Stimulated activated CD4-positive, alpha-beta T cell treated with anti-CD3 and anti-CD28 coated beads, Interleukin-1b, Interleukin-23, amount 100 ng/mL, for 48 hours (primary cell): ENCODE measurements at places on chromosomes 3 and 15.

DNA sequence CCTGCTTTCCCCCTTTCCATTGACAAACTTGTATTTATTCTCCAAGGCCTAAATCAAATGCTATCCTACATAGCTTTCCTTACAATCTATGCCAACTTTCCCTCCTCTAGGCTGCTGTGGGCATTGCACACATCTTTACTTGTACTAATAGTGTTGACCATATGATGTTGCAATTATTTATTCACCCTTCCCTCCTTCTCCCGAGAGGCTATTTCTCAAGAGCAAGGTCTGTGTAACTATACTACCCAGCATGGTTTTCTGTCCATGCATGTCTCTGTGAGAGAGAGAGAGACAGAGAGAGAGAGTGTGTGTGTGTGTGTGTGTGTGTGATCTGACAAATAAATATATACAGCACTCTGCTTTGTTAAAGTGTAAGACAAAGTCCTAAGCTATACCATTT is 63.8 kb downstream of the GTPBP8 start:
- no peak for DNase-seq

DNA sequence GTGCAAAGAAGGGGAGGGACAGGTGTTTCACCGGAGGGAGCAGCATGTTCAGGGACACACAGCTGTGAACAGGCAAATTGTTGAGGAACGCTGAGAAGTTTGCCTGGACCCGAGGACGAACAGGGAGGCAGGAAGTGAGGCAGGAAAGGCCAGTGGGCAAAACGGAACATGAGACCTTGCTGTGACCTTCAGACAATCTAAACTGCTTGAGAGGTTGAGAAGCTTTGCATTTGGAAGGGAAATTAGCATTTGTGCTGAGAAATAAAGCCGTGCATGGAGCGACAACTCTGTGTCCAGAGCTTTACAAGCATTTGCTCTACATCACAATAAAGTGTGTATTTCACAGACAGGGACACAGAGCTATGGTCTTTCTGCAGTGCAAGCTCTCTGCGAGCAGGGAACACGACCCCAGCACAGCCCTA is 47.9 kb downstream of the CDC25A start:
- no peak for DNase-seq

DNA sequence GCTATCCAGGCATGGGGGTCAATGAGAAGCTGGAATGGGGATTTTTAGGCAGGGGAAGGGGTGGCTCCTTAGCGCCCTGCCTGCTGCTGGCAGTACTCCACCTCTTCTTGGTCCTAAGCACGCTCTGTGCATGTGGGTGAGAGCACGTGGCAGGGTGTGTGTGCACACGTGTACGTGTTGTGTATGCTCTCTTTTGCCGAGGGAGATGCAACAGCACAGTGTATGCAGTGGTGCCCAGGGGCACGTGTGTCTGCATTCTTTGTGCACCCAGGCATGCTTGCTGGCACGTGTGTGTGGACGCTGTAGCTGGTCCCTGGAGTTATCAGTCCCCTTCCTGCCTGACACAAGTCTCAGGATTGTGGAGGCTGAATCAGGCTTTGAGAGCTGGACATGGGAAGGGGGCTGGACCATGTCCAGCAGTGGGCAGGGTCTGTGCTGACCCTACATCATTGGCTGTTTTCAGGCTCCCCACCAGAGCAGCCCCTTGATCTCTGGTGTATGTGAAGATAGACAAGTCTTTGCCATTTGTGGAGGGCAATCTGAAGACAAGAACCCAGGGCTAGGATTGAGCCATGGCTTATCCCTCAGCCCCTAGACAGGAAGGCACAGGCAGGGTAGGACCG is 1.9 kb upstream of the CAMKV start:
- DNase-seq = no peak

DNA sequence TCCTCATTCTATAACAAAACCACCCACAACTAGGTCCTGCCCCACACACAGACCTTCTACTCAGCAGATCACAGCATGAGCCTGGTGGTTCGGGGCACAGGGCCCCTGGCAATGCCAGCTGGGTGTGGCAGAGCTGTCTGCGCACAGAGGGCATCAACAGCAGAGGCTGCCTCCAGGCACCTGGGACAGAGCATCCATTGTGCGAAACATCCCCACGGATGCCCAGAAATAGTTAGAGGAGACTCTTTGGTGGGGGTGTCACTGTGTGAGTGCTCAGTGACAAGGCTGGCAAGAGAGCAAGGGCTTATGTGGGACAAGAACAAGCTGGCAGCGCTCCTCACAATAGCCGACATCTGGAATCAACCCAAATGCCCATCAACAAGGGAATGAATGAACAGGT is 487.4 kb upstream of the PROK2 start:
- DNase-seq = no peak

DNA sequence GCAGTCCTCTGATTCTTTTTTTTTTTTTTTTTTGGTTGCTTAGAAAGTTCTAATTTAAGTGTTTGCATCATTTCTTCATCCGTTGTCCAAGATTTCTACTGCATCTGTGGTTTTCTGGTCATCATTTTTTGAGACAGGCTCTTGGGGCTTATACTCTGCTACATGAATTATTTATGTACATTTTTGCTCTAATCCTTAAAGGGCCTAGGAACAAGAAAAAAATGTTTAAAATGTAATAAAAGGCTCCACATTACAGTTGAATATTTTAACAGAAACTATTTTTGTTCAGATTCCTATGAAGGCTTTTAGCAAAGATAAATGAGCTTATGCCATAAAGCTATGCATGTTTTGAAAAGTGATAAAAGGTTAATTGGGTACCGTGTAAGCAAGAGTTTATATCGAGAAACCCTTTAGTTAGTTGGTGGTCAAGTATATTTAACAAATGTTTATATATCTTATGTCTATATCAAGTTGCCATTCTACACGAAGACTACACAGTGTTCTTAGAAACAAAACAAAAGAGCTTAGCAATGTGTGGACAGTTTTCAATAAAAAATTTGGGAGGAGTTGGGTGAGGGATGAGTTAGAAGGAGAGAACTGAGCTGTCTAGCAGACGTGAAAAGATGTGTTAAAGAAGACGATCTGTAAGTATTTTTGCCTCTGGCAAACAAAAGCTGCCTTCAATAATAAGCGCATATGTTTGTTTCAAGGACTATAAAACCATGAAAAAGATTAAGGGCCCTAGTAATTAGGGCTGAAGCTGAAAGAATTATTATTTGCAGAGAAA is 563.6 kb upstream of the NAALADL2 start:
- DNase-seq = no peak

DNA sequence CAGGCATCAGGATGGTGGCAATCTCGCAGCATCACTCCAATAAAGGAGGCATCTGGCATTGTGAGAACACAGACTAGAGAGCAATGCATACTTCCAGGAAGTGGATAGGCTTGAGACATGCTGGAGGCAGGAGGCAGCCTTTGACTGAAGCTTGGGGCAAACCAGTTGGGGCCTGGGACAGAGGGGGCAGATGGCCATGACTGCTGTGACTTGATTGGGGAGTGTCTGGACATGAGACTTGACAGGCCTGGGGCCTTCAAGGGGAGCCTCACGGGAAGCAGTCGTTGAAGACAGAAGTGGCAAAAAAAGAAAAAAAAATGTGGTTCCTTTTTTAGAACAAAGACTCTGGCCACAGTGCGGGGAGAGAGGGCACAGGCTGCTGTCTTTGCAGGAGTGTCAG is 44.7 kb upstream of the CHRNA7 start:
- DNase-seq = no peak

DNA sequence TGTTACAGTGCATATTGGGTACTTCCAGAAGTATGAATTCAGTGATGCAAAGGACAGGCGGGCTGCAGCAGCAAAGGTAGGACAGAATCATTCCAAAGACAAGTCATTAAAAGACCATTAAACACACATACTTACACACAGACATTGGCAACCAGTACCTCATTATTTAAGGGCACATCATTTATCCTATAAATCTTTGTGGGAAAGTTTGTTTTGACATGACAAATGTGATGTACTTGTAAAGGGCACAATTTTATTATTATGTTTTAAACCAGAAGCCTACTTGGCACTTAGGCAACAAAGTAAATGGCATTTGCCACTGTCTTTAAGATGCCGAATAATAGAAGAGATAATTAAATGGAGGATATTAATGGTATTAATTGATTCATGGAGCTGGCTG is 22.7 kb downstream of the ARIH1 start:
- no peak for DNase-seq

DNA sequence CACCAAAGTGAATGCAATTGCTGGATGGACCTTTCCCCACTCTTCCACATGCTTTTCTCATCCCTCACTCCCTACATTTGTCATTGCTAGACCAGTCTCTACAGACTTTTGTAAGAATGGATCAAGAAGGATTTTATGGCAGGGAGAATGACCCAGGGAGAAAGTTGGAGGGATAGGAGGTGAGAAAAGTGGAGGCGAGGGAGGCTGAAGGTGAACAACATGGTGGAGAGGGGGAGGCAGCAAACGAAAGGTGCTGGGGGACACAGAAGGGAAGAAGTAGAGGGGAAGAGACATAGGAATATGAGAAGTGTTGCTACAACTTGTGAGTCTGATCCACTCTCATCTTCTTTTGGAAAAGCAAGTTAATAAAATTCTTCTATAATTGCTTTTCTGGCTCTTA is 24.4 kb upstream of the RTP1 start:
- no peak for DNase-seq

DNA sequence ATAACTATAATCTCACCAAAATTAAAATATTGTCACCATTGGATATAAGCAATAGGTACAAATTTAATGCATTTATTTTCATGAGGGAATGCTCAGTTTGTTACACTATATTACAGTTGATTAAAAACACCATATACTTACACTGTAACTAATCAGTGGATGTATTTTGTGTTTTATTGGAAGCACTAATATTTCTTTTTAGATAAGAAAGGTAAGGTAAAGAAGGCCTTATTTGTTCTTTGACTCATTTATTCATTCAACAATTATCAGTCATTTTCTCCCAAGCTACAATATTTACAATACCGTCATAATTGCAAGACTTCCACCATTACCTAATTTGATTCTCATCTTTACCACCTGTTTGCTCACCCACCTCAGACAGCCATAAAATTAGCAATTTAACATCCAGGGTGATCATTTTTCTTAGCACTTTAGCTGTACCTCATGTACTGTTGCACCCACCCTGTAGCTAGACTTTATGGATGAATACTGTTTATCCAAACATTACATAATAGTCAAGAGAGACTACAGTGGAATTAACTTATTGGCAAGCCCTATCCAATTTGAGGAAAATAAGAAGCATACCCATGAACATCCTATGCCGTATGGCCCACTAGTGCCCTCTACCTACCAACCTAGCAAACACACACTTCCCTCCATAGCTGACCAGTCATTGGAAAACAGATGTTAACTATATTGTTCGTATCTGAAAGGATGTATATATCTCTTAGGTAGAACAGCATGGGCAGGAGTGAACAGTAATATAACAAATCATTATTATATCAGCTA is 229.6 kb downstream of the BBX start:
- no peak for DNase-seq

DNA sequence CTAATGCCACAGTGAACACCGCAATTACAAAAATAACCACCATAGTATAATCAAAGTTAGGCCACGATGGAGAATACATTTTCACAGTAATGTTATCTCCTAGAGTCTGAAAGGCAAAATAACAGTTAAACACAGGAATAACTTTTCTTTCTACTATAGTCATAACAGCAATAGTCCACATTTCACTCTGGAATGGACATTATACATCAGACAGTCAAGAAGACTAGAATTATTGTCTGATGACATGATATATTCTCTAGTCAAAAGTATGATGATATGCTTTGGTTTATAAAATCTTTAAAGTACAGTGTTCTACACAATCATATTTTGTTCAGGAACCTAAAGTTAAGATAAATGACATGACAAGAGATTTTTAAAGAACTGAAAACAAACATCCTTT is 18.0 kb downstream of the SPPL2A start:
- DNase-seq = no peak

GRCh38 chr15:33171202-33171601 is 23.3 kb downstream of the FMN1 start:
- DNase-seq = no peak

GRCh38 chr15:59380902-59381610 is 8.4 kb upstream of the MYO1E start:
- no peak for DNase-seq

DNA sequence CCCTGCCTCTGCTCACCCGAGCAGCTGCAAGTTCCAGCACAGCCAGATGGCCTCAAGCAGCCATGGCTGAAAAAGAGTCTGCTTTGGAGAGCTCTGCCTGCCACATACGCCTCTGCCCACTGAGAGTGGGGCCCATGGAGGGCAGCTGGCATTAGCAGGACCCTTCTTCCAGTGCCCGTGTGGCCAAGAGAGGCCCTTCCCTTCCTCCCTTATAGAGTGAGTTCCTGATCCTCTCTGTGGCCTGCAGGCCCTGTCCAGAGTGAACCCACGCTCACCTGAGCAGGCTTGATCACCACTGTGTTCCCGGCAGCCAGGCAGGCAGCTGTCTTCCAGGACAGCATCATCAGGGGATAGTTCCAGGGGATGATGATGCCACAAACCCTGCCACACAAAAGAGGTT is 41.4 kb upstream of the SLC41A3 start:
- no peak for DNase-seq

- no peak for DNase-seq
Measured at GRCh38 chr15:62999178-62999577, 43.4 kb upstream of the TPM1 start.

GRCh38 chr15:78374436-78375393 is 34.6 kb downstream of the CRABP1 start:
- DNase-seq = no peak

GRCh38 chr15:38504680-38505467 is 50.9 kb downstream of the FAM98B start:
- DNase-seq = no peak

GRCh38 chr3:174439331-174440252 is 419.5 kb upstream of the NAALADL2 start:
- no peak for DNase-seq

GRCh38 chr3:4543110-4543509 is 50.0 kb downstream of the ITPR1 start:
- DNase-seq = no peak

DNA sequence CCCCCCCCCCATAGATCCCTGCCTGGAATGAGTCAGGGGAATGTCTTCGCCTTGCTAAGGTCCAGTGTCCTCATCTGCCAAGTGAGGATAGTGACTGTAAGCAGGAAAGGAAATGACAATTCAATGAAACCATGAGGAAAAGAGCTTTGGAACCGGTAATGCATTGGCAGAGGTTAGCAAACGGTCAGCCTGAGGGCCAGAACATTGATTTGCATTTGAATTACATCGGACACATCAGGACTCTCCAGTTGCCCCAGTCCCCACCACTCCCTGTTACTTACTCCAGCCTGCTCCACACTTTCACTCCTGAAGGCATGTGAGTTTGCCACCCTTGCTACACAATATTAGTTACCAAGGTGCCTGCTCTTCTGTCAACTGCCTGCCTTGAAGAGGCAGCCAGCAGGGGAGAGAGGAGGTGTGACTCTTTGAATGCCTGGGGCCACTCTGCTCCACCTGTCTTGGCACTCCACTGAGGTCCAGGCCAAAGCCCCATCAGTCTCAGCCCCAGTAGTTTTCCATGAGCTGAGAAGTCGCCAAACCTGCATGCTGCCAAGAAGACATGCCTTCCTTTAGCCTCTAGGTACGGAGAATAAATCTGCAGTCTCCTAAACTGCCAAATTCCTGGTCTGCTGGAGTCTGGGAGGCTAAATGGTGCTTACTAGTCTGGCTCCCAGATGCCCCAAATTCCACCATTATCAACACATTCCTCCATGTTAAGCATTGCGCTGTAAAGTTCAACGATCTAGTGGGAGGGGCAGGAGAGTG is 191.7 kb upstream of the TLE3 start:
- no peak for DNase-seq

- no peak for DNase-seq
Measured at GRCh38 chr15:97748576-97748975, 211.9 kb upstream of the ARRDC4 start.
